ENCODE measurements at places on chromosomes 7 and 10.

GRCh38 chr10:60797200-60797599, 18.9 kb downstream of the CDK1 start:
- no peak for DNase-seq

- DNase-seq = no peak
Measured at GRCh38 chr10:35378541-35379210, 42.4 kb downstream of the CCNY start.

DNA sequence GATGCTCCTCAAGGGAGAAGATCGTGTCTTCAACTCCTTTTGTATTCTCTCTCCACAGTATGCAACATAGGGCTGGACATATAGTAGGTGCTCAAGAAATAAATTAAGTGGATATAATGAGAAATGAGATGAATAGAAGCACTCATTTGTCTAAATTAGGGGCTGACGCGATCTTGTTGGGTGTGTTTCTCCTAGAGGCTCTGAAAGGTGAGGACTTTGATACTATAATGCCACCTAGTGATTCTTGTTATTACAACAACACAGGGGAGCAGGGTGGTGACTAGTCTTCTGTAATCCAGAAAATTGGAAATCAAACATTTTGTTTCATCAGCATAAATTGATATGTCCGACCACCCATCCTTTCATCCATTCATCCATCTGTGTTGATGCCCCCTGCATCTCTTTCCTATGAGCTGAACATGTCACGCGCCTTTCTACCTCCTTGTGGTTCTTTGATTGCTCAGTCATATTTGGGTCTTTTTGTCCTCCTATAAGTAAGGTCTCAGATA, 3.5 kb upstream of the CFAP58 start:
- peak; percentile 71 for DNase-seq

- DNase-seq = no peak
Measured at GRCh38 chr7:137081321-137082093, 213.1 kb downstream of the CHRM2 start.

- peak; percentile 36 for DNase-seq
Measured at GRCh38 chr7:132049462-132050304, 493.3 kb upstream of the PODXL start.

All from LoVo (cell line).